ENCODE measurements at places on chromosomes 5 and 9.

DNA sequence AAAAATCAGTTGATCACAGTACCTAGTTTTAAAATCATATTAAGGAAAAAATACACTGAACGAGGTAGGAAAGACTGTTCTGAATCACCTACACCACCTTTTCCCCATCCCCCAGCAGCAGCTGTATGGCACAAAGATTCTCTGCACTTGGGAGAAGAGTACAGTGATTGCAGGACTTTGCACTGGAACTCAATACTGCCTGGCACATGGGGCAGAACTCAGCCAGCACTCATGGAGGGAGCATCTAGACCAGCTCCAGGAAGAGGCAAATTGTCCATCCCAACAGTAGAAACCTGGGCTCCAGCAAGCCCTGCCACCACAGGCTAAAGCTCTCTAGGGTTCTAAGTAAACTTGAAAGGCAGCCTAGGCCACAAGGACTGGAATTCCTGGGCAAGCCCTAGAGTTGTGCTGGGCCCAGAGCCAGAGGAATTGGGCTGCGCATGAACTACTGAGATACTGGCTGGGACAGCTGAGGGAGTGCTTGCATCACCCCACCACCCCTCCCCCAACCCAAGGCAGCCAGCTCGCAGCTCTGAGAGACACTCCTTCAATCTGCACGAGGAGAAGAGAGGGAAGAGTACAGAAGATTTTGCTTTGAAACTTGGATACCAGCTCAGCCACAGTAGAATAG is 654.4 kb upstream of the CDH6 start:
- no peak for DNase-seq

DNA sequence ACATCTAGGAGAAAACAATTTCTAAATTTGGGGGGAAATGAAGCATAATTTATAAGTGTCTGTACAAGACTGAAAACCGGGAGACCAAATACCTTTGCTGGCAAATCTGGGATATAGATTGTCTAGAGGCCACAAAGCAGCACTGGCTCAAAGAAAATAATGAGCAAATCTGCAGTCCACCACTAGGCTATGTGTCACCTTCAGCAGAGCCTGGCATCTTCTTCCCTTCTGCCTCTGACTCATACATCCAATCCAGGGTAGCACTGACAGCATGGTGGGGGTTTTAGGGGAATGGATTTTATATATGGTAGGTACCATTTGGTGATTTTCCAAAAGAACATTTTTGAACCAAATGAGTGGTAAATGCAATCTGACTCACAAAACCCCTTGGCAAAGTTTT is 12.8 kb downstream of the FAM81B start:
- no peak for DNase-seq

DNA sequence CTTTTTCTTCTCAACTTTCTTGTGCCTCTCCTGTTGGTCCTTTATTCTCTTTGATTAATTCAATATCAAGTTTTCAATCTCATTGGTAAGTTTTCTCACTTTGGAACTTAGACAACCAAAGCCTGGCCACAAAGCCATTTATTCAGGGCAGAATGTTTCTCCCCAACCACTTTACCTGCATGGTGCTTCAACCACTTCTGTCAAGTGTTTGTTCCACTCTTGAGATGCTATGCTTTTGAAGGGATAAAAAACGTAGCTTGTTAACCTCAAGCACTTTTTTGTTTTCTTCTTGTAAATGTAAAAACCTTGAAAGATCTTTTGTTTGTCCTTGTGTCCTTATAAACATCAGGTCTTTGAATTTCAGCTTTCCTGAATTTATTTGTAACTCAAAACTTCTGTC is 966.7 kb downstream of the MAT2B start:
- DNase-seq = no peak

- no peak for DNase-seq
Measured at GRCh38 chr5:122312591-122313406, 762 bp downstream of the SNCAIP start.

- DNase-seq = no peak
Measured at GRCh38 chr5:89428624-89429023, 545.6 kb upstream of the MEF2C start.

DNA sequence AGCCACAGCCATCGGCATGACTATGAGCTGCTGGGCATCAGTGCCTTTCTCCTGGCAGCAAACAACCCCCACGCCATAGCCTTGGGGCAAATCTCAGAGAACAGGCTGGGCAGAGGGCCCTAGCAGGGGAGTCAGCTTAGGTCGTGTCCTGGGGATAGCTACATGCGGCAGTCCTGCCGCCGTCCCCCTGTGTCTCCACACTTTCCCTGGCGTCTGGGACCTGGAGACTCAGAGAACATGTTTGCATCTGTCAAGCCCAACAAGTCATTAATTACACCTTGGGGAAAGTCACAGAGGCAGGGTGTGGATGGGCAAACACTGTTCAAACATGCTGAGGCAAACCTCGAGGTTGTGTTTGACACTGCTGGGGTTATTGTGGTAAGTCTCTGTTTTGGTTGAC is 123.6 kb downstream of the C5orf15 start:
- no peak for DNase-seq

GRCh38 chr5:50302815-50303490 is 138.1 kb downstream of the EMB start:
- no peak for DNase-seq

DNA sequence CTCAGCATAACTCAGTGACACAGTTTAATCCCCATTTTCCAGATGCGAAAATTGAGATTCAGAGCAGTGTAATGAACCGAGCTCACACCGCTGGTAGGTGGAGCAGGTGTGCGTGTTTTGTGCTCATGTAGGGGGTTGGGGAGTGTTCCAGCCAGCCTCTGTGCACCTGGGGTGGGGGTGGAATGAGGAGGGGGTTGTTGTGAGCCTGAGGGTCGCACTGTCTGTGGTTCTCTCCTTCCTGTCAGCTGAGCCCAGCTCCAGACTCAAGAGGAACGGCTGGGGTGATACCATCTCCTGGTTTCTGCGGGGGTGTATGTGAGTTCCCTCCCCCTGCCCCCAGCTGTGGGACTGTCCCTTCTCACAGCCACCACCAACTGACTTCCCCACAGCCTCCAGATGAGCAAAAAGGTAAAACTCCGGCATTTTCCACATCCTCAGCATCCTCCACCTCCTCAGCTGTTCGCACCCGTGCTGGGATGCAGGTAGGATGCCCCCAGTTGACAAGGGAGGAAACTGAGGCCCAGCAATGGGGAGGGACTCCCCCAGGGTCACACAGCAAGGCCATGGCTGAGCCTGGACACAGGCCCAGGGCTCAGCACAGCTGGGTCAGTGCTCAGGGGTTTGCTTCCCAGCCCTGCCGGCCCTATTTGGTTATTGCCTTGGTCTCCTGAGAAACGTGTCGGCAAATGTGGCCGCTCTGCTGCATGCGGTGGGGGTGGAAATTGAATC is 2.1 kb downstream of the SH2D3C start:
- peak; percentile 67 for DNase-seq

- DNase-seq = no peak
Measured at GRCh38 chr9:36974731-36975130, 59.3 kb downstream of the PAX5 start.

GRCh38 chr5:178994580-178995340 is at the start of gene GRM6:
TSS of gene GRM6 (minus strand) at chr5:178995320. CDS start at chr5:178994944, 376 bp downstream.
- no peak for DNase-seq

- no peak for DNase-seq
Measured at GRCh38 chr9:70165006-70165602, 93.7 kb upstream of the SMC5 start.

- DNase-seq = no peak
Measured at GRCh38 chr9:15213249-15213648, 93.8 kb downstream of the TTC39B start.

- DNase-seq = no peak
Measured at GRCh38 chr5:14831006-14831338, 40.6 kb downstream of the ANKH start.

DNA sequence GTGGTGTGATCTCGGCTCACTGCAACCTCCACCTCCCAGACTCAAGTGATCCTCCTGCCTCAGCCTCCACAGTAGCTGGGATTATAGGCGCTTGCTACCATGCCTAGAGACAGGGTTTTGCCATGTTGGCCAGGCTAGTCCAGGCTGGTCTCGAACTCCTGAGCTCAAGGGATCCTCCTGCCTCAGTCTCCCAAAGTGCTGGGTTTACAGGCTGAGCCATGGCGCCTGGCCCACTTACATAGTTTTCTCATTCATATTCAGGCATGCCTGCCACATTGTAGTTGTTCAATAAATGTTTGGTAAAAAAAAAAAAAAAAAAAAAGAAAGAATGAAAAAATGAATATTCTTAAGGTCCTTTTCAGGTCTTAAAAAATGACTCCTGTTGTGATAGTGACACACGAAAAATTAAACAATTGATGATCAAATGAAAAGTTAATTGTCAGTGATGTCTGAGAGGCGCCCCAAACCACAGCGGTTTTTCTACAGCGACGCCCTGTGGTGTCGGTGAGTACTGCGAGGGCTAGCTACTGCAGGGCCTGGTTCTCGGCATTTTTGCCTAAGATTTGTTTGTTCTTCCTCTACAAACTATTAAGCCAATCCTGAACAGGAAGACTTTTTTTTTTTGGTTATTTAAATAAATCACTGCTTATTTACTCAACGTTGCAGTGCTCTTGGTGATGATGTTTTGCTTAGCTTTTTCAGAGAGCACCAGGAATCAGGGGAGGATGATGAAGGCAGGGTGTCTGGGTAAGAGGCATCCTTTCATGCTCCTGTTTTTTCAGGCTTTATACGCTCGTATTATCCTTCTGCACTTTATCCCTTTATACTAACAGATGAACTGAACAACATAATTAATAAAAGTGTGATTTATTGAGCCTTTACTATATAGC is 67.0 kb upstream of the DPYSL3 start:
- no peak for DNase-seq

GRCh38 chr5:865168-865521 is 14.4 kb upstream of the ZDHHC11 start:
- no peak for DNase-seq

DNA sequence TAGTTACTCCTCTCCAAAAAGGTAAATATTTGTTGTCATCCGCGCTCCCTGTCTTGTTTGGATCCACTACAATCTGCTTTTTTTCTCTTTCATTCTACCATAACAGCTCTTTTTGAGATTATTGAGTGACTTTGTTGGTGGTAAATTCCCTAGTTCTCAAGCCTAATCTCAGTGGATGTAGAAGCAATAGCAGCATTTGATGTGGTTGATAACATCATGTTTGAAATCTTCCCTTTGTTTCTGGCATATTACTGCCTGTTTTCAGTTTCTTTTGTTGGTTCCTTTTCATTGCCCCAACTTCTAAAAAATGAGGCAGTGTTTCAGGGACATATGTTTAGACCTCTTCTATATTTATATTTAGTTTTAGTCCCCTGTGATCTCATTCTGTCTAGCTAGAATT is 8.9 kb downstream of the CDC42SE2 start:
- no peak for DNase-seq

- DNase-seq = no peak
Measured at GRCh38 chr9:29800821-29801220, 2227.5 kb upstream of the C9orf72 start.

GRCh38 chr5:153552886-153553285 is 62.4 kb downstream of the GRIA1 start:
- no peak for DNase-seq

GRCh38 chr9:130820135-130820738 is 14.8 kb upstream of the ABL1 start:
- no peak for DNase-seq

GRCh38 chr5:113145757-113146387 is 169.3 kb downstream of the DCP2 start:
- DNase-seq = no peak

- DNase-seq = no peak
Measured at GRCh38 chr5:56152437-56152836, 80.7 kb downstream of the ANKRD55 start.

GRCh38 chr5:53575101-53575500 is 14.7 kb downstream of the NDUFS4 start:
- DNase-seq = no peak

GRCh38 chr9:2765250-2765880 is 48.1 kb downstream of the KCNV2 start:
- DNase-seq = no peak

DNA sequence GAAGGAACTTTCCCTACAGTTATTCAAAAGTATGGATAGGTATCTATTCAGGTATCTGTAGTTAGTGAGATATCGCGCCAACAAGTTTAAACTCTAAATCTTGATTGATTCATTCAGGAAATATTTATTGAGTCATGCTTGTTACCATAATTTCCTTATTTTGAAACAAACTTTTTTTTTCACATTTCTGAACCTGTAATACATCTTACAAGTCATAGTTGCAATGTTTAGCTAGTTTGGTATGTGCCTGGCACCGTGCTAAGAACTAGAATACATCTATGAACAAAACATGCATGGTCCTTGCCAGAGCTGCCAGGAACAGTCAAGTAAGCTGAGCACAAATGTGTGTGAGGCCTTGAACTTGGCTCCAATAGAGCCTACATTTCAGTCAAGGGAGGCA is 226.4 kb downstream of the PCSK5 start:
- no peak for DNase-seq

GRCh38 chr5:175246889-175247520 is 197.0 kb downstream of the DRD1 start:
- no peak for DNase-seq

GRCh38 chr5:128574041-128574440 is 36.0 kb upstream of the FBN2 start:
- no peak for DNase-seq

DNA sequence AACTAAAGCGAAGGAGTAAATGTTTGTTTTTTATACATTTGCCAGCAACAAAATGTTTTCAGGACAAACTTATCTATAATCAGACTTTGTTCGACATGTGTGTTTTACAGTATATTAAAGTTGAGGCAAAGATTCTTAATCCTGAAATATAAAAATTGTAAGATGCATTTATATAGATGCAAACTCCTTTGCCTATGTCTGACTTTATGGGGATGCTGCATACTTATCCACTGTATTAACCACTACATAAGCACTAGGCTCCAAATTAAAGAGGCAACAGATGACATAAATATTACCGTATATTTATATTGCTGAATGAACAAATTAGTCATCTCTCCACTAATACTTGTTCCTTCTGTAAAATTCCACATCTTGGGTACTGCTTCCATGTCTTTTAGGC is 882.7 kb upstream of the ARRDC3 start:
- DNase-seq = no peak

DNA sequence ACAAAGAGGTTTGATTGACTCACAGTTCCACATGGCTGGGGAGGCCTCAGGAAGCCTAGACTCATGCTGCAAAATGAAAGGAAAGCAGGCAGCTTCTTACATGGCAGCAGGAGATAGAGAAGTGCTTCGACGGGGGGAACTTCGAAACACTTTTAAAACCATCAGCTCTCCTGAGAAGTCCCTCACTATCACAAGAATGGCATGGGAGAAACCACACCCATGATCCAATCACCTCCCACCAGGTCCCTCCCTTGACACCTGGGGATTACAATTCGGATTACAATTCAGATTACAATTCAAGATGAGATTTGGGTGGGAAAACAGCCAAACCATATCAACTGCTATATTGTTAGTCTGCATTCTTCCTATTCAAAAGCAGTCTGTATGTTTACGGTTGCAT is 322.3 kb upstream of the ISL1 start:
- DNase-seq = no peak

GRCh38 chr5:111308951-111309350 is 84.8 kb downstream of the CAMK4 start:
- DNase-seq = no peak
